H4 (cell line): ENCODE measurements at places on chromosomes 1 and 21. TPM values are rescaled to one million over a fixed set of nuclear protein-coding genes. Genes with fewer than 3 reads are reported as not detected.
A peak's percentile ranks its signal among the peaks of the same experiment; 100 is the strongest.

The SYT6 gene
- total RNA-seq = not detected in 2 replicates

The KRTAP7-1 gene
- total RNA-seq = not detected in 2 replicates

The UTP25 gene
- 5.6 and 5.7 TPM in 2 replicates for total RNA-seq

- DNase-seq = no peak
Observed at GRCh38 chr1:14136152-14136763, 436.3 kb downstream of the PRDM2 start.

DNA sequence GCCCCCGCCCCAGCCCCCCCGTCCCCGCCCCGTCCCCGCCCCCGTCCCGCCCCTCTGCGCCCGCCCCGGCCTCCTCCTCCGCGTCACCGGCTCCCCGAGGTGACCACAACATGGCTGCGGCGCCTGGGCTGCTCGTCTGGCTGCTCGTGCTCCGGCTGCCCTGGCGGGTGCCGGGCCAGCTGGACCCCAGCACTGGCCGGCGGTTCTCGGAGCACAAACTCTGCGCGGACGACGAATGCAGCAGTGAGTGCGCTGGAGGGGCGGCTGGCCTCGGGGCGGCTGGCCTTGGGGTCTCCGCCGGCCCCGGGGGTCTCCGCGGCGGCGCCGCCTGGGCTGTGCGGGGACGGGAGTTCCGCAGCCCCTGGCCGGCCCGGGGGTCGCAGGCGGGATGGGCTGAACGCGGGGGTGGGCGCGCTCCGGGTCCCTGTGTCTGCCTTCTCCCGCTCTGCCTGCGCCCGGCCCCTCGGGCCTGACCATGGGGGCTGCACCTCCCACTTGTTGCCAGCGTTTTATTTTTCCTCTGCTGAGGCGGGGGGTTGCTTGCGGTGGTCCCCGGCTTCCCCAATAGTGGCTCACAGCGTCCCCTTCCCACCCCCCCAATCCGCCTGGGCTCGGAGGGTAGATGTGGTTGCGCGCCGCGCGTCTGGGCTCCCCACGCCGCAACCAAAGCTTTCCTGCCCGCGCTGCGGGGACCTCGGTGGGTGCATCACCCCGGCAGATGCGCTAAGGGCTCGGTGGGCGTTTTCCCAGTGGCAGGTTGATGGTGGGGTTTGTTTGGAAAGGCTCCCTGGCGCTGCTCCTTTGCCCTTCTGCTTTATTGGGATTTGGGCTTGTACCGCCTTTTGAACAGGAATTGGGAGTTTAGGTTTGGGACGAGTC, at the start of gene MIA3:
TSS of gene MIA3 (plus strand) at position 97 of the 879 bp plus-strand sequence. CDS start at position 111, 14 bp downstream.
- peak; percentile 59 for DNase-seq

GRCh38 chr1:159949123-159949522, 3.7 kb upstream of the IGSF9 start:
- DNase-seq = no peak

DNA sequence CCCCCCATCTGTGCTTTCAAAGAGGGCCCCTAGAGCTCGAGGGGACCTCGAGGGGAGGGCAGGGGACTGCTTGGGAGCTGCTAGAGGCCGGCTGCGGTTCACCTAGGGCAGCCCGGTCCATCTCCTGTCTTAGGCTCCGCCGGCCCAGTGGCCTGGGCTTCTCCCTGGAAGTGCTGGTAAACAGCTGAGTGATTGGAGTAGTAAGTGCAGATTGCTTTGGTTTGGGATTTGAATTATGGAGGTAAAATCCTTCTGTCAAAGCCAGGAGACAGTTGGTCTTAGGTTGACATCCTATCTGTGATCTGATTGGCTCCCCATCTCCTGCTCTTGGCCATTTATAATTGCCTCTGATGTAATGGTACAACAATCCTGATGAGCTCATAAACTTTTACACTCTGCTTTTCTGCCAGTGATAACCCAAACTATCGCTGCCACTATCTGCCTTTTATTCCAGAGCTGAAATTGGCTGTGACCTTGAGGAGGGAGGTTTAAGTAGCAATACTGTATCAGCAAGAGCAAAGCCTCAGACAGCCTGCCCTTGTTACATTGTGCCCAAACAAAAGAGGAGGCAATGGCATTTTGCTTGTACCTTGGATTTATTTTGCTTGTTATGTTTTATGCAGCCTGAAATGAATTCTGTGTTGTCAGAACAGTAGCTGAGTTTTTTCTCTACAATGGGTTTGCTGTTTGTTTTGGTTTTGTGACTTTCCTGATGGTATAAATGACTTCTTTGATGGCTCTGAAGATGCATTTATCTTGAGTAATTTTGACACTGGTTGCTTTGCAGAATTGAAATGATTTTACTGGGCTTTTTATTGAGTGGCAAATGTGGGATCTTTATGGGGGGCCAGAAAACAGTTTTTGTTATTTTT, 2.4 kb downstream of the ARID1A start:
- peak; percentile 93 for DNase-seq

DNA sequence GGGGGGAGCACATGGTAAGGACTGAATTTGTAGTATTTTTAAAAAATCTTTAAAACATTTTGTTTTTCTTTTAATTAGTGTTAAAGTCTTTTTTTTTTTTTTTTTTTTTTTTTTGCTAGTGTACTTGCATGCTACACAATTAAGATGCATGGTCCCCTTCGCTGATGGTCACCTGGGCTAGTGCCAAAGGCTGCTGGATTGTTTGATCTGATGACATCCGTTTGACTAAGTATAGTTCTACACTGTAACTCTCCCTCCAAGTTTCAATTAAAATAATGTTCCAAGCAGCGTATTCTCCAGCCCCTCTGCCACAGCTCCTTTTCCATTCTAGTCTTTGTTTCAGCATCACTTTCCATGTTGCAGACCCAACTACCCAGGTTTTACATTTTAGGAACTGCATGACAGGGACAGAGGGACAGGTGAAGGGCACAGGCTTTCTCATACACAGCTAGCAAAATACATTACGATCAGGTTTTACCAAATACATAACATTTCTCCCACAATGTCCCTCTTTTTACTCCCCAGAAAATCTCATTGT, 852 bp upstream of the RAVER2 start:
- no peak for DNase-seq

DNA sequence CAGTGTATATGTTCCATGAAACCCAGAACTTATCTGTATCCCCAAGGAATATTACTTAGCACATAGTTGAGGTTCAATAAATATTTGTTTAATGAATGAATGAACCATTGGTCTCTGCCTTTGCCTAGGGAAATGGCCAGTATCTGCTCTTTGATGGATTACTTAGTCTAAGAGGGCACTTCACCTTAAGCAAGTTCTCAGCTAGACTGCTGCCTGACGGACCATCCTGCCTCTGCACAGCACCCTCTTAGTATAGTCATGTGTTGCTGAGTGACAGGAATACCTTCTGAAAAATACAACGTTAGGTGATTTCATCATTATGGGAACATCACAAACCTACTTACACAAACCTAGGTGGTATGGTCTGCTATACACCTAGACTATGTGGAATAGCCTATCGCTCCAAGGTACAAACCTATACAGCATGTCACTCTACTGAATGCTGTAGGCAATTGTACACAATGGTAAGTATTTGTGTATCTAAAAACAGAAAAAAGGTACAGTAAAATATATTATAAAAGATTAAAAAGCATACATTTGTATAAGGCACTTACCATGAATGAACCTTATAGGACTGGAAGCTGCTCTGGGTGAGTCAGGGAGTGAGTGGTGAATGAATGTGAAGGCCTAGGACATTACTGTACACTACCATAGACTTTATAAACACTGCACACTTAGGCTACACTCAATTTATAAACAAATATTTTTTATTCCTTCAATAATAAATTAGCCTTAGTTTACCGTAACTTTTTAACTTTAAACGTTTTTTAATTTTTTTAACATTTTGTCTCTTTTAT, 83.7 kb upstream of the LRRC8D start:
- DNase-seq = no peak

DNA sequence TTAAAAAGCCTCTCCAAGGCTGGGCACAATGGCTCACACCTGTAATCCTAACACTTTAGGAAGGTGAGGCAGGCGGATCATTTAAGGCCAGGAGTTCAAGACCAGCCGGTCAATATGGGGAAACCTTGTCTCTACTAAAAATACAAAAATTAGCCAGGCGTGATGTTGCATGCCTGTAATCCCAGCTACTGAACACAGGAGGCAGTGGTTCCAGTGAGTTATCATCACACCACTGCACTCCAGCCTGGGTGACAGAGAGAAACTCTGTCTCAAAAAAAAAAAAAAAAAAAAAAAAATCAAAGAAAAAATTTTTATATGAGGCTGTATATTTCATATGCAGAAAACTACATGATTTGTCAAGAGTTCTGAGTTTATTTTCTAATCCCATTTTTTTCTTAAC, 1107.1 kb upstream of the TMPRSS15 start:
- DNase-seq = no peak

- DNase-seq = no peak
Observed at GRCh38 chr1:19645411-19646251, 1.5 kb downstream of the NBL1 start.

DNA sequence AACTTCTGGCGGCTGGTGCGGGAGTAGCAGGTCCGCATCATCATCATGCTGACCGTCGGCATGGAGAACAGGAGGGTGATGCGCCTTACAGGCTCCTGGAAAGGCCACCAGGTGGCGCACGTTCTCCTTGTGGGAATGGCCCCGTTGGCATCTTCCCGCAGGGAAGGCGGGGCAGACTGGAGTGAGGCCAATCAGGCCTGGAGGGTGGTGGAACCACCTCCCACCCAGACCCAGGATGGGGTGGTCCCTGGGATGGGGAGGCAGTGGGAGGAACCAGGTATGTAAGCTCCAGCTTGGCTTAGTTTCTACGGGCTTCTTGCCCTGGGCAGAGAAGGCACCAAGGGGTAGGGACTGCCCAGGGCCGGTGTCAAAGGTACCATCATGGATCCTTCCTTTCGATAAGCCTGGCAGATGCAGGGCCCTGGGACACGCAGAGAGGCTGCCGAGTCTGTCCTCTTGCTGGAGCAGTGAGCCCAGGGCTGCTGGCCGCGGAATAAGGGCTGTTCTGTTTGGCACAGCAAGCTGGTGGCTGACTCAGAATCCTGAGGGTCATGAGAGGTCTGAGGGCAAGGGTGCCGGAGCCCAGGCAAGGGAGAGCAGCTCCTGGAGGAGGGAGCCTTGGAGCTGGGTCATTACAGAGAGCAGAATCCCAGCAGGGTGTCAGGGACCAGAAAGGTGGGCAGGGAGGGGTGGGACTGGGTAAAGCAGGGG, 8.7 kb upstream of the LGR6 start:
- DNase-seq = peak; percentile 88
